ENCODE measurements at places on chromosomes 13 and 19.

DNA sequence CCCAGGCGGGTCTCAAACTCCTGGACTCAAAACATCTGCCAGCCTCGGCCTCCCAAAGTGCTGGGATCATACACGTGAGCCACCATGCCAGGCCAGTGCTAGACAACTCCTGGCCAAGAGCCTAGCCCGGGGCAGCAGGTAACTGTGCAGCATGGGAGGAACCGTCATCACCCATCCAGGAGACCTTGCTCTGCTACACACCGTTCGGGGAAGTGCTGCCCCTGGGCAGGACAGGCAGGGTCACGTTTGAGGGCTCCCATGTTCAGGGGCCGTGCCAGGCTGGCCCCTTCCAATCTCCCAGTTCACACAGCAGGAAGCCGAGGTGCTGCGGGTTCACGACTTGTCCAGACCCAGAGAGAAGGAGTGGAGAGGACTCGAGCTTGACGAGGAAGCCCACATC is 35.1 kb downstream of the NAXD start:
- no peak for DNase-seq

DNA sequence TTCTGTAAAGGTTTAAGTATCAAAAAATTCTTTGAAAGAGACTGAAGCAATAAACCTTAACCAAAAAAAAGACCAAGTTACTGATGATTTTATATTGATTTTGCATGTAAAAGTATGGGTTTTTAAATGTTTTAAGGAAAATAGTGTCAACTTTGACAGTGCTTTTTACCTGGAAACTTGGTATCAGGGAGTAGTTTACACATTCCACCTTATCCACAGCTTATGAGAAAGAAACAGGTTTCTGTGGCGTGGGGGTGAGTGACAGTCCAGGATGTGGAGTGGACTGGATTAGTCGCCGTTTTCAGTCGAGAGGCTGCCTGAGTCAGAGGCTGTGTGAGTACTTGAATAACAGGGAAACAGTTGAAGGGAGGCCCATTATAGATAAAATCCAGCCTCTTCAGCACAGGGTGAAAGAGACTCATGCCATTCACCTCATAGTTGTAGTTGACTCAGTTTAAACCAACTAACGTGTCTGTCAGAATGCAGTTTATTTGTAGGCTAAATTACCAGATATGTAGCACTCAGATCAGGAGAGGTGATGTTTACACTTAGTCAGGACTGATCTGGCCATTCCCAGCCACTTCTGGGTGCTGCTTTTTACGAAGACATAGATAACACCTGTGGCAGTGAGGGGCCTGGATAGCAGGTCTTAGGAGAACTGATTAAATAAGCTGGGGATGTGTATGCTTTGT is 595 bp upstream of the GPR183 start:
- DNase-seq: no peak

DNA sequence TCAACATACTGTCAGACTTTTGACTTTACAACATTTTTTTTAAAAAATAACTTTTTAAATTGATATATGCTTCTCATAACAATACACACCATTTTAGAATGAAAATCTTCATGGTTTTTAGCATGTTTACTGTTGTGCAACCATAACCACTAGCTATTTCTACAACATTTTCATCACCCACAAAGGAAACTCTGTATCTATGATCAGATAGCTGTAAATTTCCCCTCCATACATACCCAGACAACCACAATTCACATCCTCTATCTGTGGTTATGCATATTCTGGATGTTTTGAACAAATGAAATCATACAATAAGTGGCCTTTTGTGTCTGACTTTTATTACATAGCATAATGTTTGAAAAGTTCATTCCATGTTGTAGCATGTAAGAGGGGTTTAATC is 1666.0 kb downstream of the EFNB2 start:
- DNase-seq: no peak

DNA sequence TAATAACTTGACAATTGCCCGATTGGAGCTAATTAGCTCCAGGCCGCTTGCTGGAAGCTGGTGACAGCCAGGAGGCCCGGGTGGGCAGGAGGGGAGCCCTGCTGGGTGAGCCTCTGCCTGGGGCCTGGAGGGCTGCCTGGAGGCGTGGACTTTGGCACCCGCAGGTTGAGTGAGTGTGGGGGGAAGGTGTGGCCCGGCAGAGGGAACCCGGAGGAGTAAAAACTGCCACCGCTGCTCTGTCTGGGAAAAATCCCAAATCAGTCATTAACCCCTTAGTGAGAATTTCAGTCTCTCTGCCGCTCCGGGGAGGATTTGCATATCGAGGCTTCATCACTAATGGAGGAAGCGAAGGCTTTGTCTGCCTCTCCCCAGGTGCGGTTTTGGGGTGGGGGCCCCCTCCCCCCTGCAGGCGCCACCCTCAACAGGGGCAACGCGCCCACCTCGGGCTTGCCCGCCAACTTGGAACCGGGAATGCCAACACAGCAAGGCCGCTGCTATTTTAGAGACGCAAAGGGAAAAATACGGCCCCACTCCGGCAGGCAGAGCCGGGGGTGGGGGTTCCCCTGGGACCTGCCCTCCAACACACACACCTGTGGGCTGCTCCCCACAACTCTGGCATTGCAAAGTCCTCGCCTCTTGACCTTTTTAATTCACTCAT is 6.2 kb downstream of the EFNA2 start:
- DNase-seq: no peak

Data from NCI-H187 (cell line).